ENCODE measurements at places on chromosomes 1 and 21.

DNA sequence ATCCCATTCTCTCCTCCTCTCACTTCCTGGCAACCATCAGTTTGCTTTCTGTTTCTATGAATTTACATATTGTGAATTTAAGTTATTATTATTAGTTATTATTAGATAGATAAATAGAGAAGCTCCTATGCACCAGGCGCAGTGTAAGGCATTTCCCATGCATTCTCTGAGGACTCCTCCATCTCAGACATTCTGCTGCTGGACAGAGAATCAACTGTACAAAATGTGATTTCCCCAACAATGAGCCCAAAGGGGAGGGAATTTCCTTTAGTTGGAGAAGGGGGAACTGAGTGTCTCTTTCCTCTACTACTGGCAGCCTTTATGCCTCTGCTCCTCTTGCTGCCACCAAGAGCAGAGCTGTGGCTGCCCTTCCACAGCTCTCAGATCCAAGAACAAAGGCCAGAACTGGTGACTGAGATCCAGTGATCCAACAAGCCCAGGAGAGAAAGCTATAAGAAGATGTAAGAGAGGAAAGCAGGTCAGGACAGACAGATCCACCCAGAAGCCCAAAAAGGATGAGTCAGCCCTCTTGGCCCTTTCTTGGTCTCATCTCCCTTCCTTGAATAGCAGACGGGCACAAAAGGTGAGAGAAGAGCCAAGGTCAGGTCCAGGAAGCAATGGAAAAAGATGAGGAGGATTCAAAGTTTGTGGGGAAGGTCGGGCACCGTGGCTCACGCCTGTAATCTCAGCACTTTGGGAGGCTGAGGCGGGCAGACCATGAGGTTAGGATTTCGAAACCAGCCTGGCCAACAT lies 3.5 kb upstream of the IVL start:
- DNase-seq = no peak

DNA sequence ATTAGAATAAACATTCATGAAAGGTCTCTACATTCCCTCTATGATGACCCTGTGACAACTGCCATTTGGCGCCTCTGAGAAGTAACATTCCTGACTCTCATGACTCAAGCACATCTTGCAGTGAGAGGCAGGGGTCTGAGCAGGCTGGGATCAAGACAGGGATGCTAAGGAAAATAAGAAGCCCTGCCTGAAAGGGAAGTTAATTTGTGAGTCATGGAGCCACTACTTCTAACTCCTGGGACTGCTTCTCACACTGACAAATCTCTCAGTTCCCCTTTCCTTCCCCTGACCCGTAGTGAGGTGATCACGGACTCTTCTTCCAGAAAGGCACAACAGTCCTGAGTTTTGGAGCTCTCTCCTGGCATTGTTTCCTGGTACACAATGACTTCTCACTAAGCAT lies 231.9 kb downstream of the TNR start:
- no peak for DNase-seq

DNA sequence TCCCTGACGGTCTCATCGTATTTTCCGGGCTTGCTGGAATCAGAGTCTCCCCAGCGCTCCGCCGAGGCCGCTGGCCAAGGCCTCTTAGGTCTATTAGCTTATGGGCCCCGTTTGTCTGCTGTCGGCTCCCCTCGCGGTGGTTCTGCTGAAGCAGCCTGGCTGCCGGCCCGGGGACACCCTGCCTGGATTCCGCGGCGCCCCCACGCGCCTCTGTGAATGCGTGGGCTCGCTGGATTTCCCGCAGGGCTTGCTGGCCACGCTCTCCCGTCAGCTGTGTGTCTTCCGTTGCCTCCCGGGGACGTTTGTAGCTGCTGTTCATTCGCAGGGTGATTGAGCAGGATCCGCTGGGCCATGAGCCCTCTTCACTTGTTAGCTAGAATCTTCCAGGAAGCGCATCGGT lies 8.4 kb downstream of the LRRC3 start:
- DNase-seq = no peak

DNA sequence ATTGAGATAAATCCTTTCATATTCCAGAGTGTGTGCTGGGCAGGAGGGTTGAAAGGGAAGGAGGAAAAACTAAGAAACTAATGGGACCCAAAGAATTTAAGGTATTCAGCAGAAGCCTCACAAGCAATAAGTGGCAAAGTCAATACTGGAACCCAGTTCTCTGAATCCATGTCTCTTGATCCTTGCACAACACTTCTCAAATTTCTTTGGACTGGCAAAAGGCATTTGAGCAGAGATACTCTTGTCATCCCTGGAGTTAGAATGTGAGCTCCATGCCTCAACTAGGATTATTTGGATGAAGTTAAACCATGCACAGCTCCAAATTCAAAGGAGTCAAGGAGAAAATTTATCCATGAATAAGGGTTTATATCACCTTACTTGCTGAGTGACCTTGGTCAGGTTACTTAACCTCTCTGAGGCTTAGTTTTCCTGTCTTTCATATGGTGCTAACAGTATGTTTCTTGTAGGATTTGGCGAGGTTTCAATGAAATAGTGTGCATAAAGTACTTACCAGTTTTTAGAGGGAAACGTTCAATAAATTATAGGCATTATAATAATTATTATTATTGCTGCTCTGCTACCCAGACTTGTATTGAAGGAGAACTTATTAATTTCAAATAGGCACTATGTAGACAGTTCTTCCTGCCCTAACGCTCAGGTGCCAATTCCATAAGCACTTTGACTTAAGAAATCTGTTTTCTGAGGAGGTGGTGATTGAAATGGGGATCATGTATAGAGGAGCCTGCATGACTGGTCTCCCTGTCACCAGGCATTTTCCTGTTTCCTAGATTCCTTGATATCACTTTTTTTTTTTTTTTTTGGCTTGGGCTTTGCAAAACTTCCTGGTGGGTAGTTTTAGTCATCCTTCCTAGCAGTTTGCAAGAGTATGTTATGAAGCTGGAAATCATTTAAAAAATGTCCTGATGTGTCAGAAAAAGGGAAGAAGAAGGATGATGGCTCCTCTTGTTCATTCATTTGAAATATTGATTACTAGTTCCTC lies 125.0 kb upstream of the JUN start:
- DNase-seq = peak; percentile 52

GRCh38 chr1:199298825-199299224 lies 660.0 kb downstream of the PTPRC start:
- no peak for DNase-seq

DNA sequence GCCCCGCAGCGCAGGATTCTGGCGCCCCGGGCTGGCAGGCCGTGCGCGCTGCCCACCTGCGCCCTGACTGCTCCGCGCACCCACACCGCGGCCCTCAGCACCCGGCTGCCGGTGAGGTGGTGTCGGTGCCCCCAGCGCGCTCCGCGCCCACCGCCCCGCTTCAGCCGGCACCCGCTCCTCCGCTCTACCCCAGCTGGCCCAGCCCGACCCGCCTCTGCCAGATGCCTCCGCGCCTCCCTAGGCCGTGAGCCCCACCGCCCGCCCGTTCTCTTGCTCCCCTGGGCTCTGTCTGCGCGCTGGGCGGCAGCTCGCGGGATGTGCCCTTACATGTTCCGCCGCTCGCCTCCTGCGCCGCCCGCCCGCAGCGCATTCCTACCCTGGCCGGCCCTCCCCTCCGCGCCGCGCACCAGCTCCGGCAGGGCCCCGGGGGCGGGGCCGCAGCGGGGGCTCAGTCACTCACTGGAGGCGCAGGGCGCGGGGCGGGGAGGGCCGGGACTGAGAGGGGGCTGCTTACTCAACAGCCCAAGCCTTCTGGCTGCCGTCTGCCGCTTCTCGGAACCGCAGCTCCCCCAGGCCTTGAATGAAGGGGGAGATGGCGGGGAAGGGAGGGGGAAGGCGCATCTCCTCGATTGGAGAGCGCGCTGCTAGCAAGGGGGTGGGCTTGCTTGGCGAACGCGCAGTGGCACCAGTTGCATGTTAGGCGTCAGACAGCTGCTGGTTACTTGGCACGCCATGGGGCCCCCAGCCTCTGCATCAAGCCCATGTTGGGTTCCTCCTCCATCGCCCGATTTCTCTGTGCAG lies at the start of gene PHLDA3:
Gene PHLDA3, minus strand, starts transcription at position 345 of the 801 bp plus-strand sequence. CDS start 402 bp downstream, outside the sequence.
- no peak for DNase-seq

- no peak for DNase-seq
Measured at GRCh38 chr1:113247782-113248181, 142.5 kb upstream of the MAGI3 start.

DNA sequence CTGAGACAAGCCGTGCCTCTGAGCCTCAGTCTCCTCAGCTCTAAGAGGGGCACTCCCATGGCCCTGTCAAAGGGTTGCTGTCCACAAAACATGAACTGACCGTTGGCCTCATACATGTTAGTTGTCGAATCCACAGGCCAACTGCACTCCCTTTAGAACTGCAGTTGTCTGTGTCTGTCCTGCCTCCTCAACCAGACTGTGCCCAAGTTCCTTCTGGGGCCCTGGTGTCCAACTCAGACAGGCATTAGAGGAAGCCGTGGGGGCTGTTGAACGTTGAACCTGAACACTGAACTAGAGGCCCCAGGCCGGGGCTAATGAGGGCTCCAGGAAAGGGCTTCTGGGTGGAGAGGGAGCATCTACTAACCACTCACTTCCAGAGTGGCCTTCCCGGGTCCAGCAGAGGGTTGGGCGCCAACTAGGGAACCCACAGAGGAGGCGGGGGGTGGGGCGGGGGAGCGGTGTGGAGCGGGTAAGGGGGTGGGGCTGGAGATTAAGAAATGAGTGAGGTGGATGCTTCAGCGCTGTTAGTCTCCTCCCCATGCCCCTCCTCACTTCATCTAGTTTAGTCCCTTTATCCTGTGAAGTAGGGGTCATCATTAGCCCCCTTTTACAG lies at the start of gene RAB42:
Gene RAB42, plus strand, starts transcription at position 558 of the 613 bp plus-strand sequence. CDS start 247 bp downstream, outside the sequence.
- no peak for DNase-seq

DNA sequence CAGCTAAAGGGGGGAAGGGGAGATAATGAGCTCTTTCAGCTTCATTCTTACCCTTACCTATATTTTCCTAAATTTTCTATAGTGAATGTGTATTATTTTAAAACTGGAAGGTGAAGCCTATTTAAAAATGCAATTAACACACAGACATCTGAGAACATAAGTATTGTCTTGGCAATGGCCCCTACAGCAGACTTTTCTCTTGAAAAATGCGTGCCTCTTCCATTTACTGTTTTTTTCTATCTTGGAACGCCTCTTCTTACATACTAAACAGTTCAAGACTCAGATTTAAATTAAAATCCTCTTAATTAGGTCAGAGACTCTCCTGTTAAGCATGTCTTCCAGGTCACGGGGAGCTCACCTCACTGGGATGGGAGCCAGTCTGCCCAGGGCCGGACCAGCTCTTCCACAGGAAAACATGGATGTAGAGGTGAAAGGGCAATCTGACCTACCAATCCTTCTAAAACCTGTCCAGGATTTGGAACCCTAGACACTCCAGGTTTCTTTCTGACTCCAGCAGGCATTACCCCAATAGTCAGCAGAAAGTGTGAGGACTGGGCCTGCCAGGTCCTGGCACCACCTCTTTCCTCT lies 137.3 kb downstream of the ZNF281 start:
- no peak for DNase-seq
